ENCODE measurements at places on chromosomes 5 and 9.

GRCh38 chr5:42991404-42992087 lies 48.6 kb downstream of the ANXA2R start:
- DNase-seq: no peak

DNA sequence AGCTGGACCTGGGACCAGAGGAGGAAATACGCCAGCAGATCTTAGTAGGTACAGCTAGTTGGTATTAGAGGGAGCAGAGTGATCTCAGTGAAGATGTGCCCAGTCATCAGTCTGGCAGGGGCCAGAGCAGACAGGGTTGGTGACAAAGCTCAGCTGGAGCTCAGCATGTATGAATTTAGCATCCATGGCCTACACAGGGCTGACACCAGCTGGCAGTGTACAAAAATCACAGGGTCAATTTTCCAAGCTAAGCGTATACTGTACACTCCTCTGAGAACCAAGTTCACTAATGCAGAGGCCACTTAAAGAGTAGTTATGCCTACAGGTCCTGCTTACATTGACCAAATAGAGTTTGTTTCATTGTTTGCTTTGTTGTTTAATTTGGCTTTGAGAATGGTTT lies 146.6 kb downstream of the SLC24A2 start:
- no peak for DNase-seq

- DNase-seq: no peak
These were observed 15.8 kb upstream of the HACD4 start for GRCh38 chr9:21047281-21047691.

GRCh38 chr5:38660194-38660668 lies 103.8 kb upstream of the LIFR start:
- DNase-seq: no peak

GRCh38 chr9:124553738-124554137 lies 46.5 kb upstream of the NR5A1 start:
- no peak for DNase-seq

DNA sequence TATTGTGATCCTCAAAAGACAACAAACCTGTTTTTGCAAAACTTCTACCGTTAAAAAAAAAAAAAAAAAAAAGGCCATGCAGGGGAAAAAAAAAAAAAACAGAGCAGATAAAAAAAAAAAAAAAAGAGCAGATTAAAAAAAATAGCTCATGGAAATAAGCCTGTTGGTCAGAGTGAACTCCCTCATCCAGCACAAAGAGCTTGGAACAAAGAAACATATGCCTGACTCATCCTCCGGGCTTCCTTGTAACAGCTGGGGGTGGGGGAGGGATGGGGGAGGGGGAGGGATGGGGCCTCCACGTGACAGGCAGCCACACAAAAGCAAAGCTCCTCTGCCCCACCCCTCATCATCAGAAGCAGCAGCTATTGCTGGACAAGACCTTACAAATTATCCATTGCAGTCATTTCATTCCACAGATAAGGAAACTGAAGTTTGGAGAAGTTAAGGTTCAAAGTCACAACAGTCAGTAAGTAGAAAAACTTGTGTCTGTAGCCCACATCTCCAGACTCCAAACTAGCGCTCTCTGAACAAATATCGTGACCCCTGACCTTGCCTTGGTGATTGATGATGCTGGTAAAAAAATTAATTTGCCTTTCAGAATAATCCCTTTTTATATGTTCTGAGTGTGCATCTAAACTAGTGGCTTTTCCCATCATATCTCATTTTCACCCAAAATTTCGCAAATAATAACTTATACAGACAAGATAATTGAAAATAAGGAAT lies 38.9 kb downstream of the SLC35D2 start:
- no peak for DNase-seq

- no peak for DNase-seq
These were observed 8.2 kb downstream of the ACSL6 start for GRCh38 chr5:132003170-132003744.

DNA sequence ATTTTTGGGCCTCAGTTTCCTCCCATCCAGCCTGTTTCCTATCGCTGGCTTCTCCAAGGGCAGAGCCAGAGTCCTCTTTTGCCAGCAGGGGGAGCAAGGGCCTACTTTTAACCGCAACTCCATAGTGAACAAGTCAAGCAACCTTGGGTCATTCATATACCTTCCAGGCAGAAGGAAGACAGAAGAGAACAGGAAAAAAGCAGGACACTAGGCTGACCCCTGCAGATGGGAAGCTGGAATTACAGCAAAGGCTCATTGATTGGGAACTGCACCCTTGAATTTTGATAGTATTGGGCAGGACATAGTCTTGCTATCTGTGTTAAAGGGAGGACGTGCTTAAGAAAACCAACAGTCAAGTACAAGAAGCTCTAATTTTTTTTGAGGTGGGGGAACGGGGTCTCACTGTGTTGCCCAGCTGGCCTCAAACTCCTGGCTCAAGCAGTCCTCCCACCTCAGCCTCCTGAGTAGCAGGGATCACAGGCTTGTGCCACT lies 30.1 kb downstream of the QRFP start:
- DNase-seq: peak; percentile 33

DNA sequence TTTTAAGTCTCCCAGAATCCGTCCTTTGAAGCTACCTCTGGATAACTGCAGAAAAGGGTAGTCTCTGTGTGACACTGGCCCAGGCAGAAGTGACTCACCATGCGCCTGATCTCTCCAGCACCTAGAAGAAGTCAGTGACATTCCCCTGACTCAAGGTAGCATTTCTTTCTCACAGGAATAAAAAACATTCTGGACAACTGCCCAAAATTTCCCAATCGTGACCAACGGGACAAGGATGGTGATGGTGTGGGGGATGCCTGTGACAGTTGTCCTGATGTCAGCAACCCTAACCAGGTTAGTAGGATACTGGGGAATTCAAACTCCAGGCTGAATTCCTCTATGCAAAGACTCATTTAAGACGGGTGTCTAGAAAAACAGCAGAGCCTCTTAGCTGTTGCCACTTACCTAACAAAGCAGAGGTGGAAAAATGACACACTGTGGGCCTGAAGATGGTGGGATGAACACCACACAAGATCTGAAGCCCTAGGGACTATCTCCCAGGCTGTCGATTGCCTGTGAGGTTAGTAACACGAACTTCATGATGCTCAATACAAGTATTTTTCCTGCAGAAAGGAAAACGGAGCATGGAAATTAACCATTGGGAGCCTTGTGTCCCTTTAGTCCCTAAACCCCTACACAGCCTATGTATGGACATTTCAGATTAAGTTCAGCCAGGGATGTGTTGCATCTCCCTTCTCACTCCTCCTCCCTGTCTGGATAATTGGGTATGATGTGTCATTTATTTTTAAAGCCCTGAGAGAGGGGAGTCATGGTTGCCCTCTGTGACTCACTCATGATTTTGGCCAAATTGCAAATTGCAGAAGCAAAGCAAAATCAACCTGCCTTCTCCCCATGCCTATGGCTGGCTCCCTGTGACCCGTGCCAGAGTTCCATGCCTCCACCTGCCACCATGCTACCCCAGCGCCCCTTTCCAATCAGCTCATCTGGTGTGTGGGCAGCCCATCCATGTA lies 37.2 kb downstream of the THBS4 start:
- DNase-seq: no peak

GRCh38 chr5:61993295-61993927 lies 312.6 kb upstream of the KIF2A start:
- no peak for DNase-seq

GRCh38 chr9:99259231-99259918 lies 37.3 kb downstream of the SEC61B start:
- peak; percentile 35 for DNase-seq

DNA sequence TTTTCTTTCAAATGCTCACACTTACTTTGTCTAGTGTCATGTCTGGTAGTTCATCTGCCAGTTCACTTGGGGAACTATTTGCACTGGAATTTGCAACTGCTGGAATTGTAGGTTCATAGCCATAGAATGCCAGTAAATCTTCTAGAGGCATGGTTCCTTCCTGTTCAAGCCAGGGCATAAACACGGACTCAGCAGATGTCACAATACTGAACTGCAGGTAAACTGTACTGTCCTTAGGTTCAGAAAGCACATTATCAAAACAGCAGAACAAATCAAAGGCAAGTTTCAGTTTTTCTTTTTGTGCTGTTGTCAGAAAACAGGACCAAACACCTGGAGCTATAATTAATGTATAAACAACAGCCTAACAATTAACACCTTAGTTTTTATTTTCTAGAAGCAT lies 13.1 kb downstream of the MIER3 start:
- no peak for DNase-seq

DNA sequence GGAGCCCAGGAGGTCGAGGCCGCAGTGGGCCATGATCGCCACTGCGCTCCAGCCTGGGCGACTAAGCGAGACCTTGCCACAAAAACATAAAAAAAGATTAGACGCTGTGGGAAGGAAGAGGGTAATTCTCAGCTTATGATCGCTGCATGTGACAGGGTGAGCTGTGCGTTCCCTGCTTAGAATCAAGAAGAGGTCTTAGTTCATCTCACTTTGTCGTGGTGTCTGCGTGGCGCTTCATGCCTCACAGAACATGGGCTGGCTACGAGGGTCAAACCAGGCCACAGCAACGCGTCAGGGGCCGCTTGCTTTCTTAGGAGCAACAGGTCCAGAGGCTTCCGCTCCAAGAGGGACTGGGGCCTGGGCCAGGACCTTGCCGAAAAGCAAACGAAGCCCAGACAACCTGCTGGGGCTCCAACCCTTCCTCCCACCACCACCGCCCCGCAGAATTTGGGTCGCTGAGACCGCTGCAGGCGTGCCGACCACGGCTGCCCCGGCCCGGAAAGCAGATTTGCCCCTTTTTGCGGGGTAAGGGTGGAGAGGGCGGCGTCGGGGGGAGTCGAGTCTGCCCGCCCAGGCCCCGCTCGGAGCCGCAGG lies 10.0 kb upstream of the GRIN1 start:
- peak; percentile 16 for DNase-seq

- no peak for DNase-seq
These were observed 1.1 kb downstream of the CPLX2 start for GRCh38 chr5:175872287-175873087.

DNA sequence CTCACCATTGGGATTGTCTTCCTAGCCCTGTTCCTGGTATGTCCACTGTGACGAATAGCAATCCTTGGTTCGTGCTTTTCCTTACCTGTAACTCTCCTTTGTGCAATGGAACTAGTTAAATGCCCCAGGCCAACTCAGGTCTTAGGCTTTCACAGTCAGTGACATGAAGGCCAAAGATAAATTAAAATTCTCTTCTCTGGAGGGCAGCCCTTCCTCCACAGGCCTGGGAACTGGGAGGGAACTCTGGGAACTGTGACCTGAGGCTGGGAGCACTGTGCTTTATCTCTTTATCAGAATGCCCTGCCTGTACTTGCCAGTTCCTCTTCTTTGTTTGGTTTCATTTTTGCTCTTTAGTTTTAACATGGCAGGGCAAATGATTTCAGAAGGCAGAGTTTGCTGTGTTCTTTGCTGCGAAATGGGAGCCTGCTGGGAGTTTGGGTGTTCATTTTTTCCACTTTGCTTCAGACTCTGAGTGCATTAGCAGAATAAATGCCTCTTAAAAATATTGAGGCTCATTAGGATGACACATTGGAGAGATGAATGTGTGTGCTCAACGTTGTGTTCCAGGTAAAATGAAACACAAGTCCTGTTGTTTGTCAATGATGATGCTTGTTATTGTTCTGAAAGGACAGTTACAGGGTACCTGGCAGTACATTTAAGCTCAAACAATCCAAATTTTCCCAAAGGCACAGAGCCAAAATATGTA lies 118.1 kb downstream of the NUDT12 start:
- DNase-seq: no peak

- no peak for DNase-seq
These were observed 81.3 kb downstream of the IZUMO3 start for GRCh38 chr9:24464319-24464951.

DNA sequence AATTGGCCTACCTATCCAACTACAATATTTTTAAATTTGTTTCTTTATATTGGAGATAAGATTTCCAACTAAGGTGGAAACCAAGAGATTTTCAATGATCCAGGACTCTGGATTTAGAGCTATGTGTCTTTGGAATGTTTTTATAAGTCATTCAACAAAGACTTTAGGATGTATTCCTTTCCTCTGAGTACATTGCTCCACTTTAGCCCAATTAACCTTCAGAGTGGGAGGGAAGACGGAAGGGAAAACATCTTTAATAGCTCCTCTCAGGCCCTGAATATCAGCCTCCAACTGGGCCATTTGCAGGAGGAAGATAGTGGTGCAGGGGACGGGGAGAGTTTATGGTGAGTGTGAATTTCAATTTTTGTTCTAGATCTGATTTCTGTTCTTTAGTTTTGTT lies 239.2 kb downstream of the PIK3R1 start:
- no peak for DNase-seq

GRCh38 chr9:2018764-2019558 lies 3.8 kb downstream of the SMARCA2 start:
- DNase-seq: no peak

- DNase-seq: no peak
These were observed 32.1 kb downstream of the NIPBL start for GRCh38 chr5:36908544-36909260.

DNA sequence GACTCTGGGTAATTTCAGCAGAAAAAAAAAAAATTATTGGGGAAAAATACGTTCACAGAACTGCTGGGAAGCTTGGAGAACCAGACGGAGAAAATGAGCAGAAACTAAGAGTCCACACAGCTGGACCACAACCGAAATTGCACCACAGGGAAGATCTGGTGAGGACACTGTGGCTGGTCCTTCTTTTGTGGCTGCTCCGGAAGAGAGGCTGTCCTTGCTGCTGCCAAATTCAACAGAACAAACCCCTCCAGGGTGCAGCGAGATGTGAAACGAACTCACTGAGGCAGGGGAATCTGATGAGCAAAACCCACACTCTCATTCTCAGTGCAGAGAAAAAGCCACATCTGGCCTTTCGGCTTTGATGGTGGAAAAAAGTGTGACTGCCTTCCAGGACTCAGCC lies 200.0 kb downstream of the ACTL7B start:
- DNase-seq: no peak

GRCh38 chr9:112783551-112783954 lies 33.0 kb downstream of the SNX30 start:
- no peak for DNase-seq

DNA sequence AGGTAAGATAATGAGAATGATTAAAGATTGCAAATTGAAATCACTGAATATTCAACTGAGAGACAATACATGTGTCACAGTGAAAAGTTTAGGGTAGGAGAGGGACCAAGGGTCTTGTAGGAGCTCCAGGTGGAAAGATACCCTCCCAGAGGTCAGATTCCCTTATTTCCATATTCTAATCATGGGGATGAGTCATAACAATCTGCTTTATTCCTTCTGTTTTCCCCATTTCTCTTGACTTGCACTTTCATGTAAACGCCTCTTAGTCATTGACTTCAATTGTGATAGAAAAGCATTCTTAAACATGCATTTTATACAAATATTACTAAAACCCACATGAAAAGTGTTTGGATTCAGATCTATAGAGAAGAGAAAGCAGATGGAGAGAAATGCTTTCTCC lies 81.3 kb upstream of the CTSL start:
- no peak for DNase-seq
